Erythroblast (primary cell): ENCODE measurements at places on chromosomes 5 and 9.
A peak's percentile ranks its signal among the peaks of the same experiment; 100 is the strongest.

DNA sequence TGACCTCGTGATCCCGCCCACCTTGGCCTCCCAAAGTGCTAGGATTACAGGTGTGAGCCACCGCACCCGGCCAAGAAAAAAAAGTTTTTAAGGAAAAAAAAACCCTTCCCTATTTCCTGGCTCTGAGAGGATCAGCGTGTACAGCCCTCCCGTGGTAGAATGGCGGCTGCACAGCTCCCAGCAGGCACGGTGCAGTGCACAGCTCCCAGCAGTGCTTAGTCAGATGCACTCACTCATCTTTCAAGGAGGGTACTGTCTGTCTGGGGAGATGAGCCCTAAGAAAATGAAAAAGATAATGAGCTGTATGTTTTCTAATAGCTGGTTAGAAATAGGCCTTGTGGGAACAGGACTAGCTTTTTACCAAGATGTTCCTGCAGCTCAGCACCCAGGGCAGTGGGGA lies 36.7 kb upstream of the SLC2A8 start:
- DNase-seq: no peak

DNA sequence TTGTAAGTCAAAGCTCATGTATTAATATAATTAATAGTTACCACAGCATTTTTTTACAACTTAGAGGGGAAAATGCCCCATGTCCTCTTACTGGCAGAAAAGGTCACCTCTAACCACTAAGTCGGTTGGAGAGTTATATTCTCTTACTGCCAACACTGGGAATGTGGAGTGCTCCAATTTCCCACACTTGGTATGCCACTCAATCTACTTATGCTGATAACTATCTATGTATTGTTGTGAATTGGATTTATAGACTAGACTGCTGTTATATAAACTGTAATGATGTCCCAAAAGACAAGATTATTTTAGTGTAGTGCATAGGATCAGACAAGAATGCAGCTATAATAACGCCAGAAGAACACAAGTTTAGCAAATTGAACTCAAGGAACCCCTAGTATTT lies 2385.2 kb upstream of the C9orf72 start:
- DNase-seq: no peak

DNA sequence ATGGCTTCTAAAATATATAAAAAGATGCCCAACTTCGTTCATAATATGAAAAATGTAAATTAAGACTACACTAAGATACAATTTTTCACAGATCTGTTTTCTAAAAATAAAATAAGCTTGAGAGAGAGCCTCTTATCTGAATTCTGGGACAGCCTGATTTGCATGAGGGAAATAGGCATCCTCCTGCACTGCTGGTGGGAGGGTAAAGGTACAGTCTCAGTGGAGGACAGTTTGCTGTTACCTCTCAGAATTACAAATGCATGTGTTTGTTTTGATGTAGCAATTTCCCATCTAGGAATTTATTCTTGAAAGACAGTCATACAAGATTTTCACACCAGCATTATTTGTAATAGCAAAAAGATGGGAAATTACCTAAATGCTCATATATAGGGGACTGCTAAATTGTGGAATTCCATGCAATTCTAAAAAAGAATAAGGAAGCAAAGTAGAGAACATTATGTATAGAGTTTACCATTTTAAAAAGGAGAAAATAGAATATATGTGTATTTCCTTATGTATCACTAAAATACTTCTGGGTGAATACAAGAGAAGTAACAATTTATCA lies 75.7 kb downstream of the ZSWIM6 start:
- no peak for DNase-seq

GRCh38 chr9:125656560-125656959 lies 50.4 kb downstream of the MAPKAP1 start:
- no peak for DNase-seq

- no peak for DNase-seq
Measured at GRCh38 chr5:41527201-41527779, 16.9 kb upstream of the PLCXD3 start.

GRCh38 chr5:110873773-110874437 lies 135.1 kb downstream of the SLC25A46 start:
- no peak for DNase-seq

- DNase-seq: no peak
Measured at GRCh38 chr5:173780235-173781234, 107.6 kb upstream of the CPEB4 start.

- no peak for DNase-seq
Measured at GRCh38 chr5:154767576-154767975, 12.4 kb downstream of the LARP1 start.

- DNase-seq: no peak
Measured at GRCh38 chr5:172412724-172413286, 41.5 kb downstream of the SH3PXD2B start.

GRCh38 chr5:151026088-151026487 lies 5.7 kb downstream of the GPX3 start:
- no peak for DNase-seq

GRCh38 chr5:115246361-115246991 lies 16.2 kb downstream of the PGGT1B start:
- peak; percentile 61 for DNase-seq

DNA sequence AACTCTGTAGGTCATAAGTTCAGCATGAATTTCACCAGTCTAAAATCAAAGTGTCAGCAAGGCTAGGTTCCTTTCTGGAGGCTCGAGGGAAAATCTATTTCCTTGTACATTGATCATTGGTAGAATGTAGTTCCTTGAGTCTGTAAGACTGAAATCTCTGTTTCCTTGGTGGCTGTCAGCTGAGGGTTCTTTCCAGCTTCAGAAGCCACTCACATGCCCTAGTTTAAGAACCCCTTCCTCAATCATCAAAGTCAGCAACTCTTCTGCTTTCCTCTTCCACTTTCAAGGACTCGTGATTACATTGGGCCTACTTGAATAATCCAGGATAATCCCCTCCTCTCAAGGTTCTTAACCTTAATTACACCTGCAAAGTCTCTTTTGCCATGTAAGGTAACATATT lies 4.9 kb upstream of the SCAMP1 start:
- DNase-seq: no peak

DNA sequence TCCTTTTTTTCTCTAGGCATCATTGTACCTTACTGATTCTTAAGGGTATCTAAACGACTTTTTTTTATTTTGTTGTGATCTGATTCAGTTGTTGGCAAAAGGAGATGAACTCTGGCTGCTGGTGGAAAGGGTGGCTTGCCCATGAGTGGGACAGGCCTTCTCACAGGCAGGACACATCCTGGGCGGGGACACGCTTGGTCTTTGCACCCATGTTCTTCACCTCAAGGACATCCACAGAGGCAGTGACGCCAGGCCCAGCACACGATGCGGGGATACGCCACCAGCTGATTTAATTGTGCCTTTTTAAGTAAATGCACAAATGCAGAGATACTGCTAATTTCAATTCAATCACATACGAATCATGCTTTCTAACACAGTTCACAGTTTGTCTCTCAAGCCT lies 208.1 kb downstream of the FANCC start:
- no peak for DNase-seq

DNA sequence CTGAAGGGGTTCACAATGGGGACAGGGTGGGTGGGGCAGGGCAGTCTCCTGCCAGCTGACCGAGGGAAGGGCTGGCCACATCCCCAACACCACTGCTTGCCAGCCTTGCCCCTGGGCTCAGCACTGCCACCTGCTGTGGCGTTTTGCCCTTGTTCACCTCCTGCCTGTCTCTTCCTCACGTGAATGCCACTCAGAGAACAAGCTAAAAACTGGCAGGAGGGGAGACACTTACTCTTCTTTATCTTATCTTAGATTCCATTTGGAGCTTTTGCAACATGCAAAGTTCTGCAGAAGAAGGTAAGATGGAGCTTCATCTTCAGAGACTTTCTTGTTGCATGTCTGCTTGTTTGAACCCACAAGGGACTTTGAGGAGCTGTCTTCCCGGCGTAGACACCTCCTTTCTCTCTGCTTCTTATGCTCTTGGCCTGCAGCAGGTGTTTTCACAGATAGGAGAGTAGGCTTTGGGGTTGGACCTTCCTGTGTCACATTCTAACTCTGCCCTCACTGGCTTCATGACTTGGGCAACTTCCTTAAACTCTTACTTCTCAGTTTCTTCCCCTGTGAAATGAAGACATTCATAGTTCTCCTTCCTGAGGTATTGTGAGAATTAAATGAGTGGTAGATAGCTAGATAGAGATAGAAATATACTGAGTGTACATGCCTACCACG lies 4.1 kb downstream of the LRSAM1 start:
- DNase-seq: peak; percentile 93

DNA sequence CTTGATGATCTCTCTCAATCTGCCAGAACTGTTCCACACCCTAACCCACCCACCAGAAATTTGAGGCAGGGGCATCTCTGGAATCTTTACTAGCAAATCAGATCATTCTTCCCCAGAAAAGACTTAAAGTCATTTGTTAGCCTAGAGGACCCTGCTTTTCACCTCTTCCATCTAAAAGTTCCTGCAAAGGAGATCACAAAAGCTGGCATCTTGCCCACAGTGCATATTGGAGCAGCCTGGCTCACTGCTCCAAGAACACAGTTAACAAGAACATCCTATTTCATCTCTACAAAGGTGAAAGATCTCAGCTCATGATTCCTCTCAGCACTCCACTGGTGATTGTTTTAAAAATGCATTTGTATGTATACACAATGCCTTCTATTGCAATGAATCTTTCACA lies 36.3 kb downstream of the GABRP start:
- DNase-seq: no peak

DNA sequence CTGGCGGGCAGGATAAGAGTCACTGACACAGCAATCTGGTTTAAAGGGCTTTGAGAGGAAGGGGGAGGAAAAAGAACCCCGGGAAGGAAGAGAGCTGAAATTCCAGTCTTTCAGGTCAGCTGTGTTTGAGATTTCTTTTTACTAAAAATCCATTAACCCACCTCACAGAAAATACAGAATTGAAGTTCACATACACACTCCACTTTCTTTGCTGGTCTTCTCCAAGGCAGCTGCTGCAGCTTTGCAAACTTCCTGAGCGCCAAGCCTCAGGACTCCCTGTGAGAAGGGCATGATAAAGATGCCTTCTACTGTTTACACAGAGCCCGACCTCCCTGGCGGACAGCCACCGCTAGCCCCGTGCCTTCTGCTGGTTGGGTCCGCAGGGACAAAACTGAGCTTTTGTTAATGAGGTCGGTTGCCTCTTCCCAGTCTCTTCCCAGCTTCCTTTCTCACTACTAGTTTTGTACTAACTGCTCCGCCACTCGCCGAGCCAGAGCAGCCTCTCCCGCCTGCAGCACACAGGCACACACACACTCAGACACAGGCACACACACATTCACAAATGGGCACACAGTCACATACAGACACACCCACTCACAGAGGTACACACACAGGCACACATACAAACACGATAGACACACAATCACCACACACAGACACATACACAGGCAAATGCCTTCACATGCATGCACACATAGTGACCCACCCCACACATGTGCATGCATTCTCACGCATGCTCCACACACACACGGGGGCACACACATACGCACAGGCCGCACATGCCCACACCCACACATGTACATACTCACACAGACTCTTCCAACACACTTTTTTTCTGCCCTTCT lies at the start of gene FREM1:
Gene FREM1, minus strand, starts transcription at position 468 of the 845 bp plus-strand sequence. CDS start 41,451 bp downstream, outside the sequence.
- peak; percentile 23 for DNase-seq

DNA sequence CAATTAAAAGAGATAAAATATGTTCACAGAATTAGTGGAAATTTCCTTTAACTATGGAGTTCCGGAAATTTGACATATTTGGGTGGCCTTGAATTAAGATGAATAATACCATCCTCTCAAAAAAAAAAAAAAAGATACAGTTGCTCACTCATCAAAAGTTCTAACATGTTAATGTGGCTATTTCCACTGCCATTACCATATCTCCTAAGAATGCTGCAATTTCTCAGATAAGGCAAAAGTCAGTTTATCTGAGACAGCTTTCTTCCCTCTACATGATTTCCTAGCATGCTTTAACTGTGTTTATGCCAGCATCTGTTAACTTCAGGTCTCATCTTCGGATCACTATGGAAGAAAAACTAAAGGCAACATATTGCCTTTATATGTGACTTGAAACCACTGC lies 2.6 kb downstream of the FASTKD3 start:
- DNase-seq: peak; percentile 70

GRCh38 chr9:4097515-4097914 lies 202.4 kb downstream of the GLIS3 start:
- DNase-seq: no peak

DNA sequence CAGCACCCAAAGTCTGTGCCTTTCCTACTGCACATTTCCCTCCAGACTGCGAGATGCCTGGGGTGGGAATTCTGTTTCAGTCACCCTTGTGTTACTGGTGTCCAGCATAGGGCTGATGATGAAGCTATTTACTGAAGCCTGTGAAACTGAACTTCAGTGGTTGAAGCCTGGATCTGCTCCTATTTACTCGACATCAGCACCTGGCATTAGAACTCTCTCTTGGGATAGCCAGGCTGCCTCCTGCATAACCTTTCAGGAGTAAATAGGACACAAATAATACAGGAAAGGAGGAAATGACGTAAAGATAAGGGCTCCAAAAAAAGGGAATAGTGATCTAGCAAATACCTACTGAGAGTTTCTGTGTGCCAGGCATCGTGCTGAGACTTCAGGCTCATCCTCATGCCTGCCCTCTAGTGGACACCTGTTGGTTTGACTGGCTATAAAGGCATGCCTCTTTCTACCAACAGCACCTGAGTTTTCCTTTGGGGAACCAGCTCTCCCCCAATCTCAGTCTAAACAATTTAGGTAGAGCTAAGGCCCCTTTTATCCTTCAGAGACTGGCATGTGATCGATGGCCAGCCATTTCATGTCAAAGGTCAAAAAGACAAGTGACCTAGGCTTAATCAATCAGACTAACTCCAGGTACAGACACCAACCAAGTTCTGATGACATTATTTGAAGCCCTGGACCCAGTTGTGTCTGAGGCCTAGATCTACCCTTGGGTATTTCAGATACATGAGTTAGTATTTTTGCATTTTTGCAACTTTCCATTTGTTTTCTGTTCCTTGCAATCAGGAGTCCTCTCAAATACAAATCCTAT lies 192.1 kb upstream of the TRIM32 start:
- peak; percentile 64 for DNase-seq

DNA sequence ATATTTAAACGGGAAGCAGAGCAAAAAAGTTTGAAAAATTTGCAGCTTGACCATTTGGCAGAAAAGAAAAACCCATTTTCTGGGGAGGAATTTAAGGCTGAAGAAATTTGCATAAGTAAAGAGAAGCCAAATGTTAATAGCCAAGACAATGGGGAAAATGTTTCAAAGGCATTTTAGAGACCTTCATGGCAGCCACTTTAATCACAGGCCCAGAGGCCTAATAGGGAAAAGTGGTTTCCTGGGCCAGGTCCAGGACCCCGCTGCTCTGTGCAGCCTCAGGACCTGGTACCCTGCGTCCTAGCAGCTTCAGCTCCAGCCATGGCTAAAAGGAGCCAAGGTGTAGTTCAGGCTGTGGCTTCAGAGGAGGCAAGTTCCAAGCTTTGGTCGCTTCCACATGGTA lies 507.3 kb downstream of the SLCO4C1 start:
- DNase-seq: no peak

DNA sequence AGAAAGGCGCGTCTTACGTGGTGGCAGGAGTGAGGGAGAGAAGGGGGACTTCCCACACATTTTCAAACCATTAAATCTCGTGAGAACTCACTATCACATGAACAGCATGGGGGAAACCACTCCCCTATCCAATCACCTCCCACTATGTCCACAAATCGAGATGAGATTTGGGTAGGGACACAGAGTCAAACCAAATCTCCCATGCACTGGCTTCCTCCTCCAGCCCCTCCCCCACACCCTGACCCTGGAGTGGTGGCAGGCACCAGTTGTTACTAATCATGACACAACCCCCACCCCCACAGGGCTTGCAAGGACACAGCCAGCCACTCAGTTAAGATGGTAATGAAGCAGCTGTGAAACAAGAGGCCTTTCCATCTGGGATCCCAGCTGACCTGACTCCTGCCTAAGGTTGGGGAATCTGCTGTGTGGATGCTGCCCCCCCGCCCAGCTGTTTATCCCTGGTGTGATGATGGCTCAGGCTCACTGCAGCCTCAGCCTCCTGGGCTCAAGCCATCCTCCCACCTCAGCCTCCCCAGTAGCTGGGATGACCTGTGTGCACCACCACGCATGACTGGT lies 57.1 kb upstream of the FUBP3 start:
- DNase-seq: no peak
